ENCODE measurements at places on chromosomes 12 and 14.

DNA sequence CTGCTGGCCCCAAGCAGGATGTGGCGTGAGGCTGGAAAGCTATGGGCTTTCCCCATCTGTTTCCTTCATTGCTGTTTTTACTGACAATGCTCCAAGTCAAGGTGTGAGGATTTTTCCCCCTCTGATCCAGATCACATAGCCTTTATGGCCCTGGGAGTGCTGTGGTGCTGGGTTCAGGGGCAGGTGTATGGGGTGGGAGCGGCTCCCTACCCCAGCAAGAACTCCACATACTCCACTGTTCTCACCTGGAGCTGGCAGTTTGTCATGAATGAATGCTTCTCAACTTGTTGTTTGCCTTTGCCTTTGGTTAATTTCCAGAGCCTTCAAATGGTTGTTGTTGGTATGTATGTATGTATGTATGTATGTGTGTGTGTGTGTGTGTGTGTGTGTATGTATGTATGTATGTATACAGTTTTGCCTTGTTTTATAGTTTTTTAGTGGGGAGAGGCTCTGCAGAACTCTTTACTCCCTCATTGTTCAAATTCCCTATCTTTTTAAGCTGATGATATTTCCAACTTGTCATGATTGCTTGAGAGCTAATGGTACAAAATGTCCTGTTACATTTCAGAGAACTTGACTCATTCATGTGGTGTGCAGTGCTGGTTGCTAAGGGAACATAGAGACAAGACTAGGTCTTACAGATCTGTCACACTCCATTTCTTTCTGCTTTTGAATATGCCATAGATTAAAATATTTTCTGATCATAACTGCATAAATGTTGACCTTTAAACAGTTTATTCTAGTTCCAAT, 36.6 kb upstream of the ASPG start:
- DNase-seq: no peak

DNA sequence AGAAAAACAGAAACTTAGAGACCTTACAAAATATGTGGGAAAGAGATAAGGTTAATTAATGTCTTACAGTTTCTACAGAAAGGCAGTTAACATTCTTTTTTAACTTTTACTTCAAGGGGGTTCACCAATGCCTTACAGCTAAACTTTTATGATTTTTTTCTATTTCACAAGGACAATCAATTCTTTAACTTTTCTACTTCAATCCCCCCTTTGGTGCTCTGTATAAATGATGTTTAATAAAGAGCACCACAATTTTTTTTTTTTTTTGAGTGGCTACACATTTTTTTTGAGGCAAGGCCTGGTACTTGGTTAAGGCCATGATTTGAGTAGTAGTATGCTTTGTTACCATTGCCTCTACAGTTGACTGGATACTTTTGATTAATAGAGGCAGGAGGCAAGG, 279.6 kb downstream of the PRKD1 start:
- DNase-seq: no peak

DNA sequence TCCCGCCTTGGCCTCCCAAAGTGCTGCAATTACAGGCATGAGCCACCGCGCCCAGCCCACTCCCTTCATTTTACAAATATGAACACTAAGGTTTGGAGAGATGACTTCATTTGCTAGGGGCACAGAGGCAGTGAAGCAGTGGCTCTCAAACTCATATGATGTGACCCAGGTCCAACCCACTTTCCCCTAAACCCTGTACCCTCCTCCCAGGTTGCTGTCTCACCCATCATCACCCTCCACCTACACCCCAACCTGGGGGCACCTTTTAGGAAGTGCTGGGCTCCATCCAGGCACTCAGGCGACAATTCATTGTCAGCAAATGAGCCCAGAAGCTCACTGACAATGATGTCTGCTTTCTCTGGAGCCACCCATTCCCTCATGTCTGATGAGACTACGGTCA, 4.8 kb upstream of the RBM23 start:
- DNase-seq: no peak

- no peak for DNase-seq
Observed at GRCh38 chr14:64646103-64646502, 58.1 kb upstream of the PLEKHG3 start.

DNA sequence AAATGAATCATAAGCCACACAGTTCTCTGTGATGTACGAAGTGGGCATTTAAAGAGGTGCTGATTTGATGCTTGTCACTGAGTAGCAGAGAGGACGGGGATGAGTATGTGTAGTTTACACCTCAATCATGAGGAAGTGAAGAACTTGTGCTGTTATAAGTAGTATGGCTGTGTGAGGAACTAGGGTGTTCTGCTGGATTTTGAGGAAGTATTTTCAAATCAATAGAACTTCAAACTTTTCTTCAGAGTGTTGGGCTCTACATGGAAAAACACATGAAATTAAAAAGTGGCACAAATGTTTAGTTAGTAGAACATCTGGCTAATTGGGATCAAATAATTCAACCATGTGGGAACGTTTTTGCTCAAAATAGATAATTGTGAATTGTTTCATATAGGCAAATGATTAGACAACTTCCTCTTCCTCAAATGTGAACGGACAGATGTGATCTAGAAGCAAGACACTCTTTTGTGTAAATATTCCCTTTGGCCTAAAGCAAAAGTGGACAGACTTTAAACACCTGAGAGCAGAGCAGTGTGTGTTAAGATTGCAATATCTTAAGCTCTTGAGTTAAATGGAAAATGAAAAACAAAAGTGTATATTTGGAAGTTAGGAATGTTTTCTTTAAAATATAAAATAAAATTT, 168.5 kb downstream of the NAV3 start:
- peak; percentile 52 for DNase-seq

GRCh38 chr12:99436584-99436983, 211.0 kb upstream of the GARIN6 start:
- no peak for DNase-seq

- DNase-seq: peak; percentile 61
Observed at GRCh38 chr14:76918782-76919394, 92.7 kb downstream of the LRRC74A start.

DNA sequence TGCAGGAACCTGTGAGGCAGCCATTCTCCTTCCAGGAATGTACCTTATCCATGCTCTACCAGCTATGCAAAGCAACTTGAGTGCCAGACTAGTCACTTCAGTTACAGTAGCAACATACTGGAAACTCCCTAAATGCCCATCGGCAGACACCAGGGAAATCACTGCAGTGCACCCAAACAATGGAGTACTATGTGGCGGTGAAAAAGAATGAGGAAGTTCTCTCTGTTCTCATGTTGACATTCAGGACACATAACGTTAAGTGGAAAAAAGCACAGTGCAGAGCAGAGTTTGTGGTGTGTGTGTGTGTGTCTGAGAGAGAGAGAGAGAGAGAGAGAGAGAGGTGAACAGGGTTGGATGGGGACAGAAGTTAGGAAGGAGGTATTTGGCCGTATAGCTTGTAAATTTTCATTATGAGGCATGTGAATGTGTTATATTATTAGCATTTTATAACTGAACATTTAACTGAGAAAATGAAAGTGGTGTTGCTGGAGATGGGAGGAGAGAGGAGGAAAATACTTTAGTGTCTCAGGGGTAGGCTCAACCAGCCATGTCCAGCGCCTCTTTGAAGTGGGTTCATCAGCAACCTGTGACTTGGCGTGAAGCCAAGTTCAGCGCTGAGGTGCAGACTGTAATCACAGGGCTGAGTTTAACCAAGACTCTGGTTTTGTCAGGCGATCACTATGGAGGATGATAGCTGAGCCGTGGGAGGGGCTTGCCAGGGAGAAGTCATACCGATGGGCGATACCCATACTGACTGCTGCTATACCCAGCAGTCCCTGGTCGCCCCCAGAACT, 17.3 kb downstream of the TNFAIP2 start:
- no peak for DNase-seq

GRCh38 chr14:30648471-30648870, 26.4 kb downstream of the SCFD1 start:
- DNase-seq: no peak

GRCh38 chr12:123482876-123483275, 24.9 kb downstream of the SNRNP35 start:
- DNase-seq: no peak

GRCh38 chr12:95574799-95575452, 23.6 kb upstream of the USP44 start:
- DNase-seq: peak; percentile 30

GRCh38 chr12:6603095-6603567, 4.0 kb downstream of the CHD4 start:
- no peak for DNase-seq

DNA sequence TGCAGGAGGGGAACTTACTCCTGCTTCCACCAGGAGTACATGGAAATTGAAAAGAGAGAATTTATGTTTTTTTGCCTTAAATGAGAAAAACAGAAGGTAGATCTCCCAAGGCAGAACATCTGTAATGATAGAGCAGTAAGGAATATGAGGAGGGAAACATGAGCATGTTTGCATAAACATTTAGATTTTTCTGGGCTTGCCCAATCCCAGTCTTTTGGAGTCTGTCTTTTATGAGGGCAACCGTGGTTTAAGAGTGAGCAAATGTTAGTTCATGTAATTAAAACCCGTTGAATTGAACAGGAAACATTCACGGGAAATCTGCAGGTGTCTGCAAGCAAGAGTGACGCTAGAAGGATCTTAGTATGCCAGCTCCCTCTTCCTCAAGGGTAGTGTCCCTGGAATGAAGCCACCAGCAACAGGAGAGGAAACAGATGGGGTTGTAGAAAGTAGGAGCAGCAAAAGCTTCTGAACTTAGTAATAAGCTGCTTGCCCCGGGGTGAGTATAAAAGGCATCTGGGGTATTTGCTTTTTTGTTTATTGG, 79.3 kb downstream of the ARF6 start:
- DNase-seq: no peak

GRCh38 chr12:120267736-120268135, 2.2 kb upstream of the PXN start:
- DNase-seq: no peak

DNA sequence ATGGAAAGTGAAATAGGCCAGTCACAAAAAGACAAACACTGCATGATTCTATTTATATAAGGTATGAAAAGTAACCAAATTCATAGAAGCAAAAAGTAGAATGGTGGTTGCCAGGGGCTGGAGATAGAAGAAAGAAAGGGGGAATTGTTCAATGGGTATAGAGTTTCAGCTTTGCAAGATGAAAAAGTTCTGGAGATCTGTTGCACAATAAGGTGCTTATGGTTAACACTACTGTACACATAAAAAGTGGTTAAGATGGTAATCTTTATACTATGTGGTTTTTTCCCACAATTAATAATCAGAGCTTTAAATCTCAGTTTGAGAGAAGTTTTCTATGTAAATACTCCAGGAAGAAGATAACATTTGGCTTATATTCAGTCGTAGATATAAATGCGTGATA, 73.4 kb downstream of the SLC38A4 start:
- DNase-seq: no peak

DNA sequence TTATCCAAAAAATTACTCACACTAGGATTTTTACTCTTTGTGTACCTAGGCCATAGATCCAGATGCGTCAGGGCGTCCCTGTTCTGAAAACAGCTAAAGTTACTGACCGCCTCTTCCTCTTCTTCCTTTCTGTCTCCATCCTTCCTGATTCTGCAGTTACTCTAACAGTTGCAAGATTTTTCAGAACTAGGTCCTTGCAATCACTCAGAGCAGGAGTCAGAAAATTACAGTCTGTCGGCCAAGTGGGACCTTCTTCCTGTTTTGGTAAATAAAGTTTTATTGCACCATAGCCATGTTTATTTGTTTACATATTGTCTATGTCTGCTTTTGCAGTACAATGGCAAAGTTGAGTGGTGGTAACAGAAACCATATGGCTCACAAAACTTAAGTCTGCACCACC, 25.6 kb upstream of the FGF6 start:
- DNase-seq: peak; percentile 75

GRCh38 chr14:33808187-33808586, 142.7 kb downstream of the EGLN3 start:
- DNase-seq: no peak
